Activated T-cell treated with anti-CD3 and anti-CD28 coated beads, Interleukin-2, amount 50 U/mL, for 48 hours (primary cell): ENCODE measurements at places on chromosomes 7 and 10.

GRCh38 chr7:148204639-148205304 is 385.8 kb upstream of the C7orf33 start:
- no peak for DNase-seq

GRCh38 chr10:94083662-94084265 is 90.0 kb downstream of the PLCE1 start:
- DNase-seq, result no peak

GRCh38 chr7:53318566-53318965 is 283.1 kb downstream of the POM121L12 start:
- no peak for DNase-seq

DNA sequence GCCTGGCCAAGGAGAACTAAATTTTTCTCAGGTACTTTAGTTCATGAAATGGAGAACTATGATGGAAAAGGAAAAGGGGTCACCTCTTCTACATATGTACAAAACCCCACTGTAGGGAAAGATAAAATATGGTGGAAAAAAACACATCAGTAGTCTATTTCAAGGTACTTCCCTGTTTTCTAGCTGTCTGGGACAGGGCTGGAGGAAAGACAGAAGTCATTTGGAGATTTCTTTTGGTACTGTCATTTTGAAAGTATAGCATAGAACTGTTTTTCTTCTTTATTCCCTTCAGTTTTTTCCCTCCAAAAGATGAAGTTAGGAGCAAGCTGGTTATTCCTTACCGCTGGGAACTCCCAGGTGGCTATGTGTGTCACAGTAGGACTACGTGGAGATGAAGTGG is 196.1 kb downstream of the DOCK4 start:
- no peak for DNase-seq

- no peak for DNase-seq
Measured at GRCh38 chr10:127600479-127600878, 51.4 kb downstream of the NPS start.

- DNase-seq, result no peak
Measured at GRCh38 chr7:20107582-20107981, 109.6 kb downstream of the MACC1 start.

DNA sequence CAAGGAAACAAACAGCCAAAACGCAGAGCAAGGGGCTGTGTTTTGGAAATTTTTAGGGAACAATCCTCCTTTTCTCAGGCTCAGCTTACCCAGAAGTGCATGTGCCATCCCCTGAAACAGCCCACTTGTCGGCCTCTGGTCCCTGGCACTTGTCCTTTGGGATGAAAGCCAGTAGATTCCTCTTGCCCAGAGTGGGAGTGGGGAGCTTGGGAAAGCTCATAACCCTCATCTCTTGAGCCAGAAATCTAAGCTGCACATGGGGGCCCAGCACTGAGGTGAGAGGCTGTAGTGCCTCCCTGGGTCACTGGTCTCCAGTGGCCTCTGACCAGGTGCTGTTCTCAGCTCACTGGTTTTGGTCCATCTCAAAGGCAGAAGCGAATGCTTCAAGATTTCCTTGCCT is 150.3 kb downstream of the RNF216 start:
- no peak for DNase-seq

DNA sequence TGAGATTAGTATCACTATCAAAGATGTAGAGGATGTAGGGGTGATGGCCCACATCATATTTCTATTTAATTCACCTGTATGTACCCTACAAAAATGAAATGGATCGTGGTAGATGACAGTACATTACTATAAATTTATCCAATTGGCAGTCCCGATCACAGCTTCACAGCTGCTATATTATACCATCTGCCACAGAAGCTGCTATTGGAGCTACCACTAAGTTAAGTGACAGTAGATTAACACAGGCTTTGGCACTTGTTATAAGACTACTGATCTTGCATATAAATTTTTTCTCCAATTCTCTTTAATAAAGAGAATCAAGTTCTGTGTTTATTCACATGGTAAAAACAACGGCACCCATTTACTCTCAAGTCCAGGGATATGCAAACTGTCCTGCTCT is 24.9 kb upstream of the MAGI2 start:
- DNase-seq, result no peak

DNA sequence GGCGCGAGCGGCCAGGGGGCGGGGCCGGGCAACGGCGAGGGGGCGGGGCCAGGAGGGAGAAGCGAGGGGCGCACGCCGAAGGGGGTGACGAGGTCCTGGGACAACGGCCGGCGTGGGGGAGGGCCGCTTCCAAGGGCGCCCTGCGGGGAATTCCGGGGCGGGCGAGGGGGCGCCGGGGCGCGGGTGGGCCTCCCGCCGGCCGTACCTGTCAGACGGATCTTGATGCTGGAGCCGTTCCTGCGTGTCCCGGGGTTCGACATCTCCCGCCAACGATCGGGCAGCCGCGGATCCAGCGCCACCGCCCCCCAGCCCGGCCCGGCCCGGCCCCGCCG is 421 bp downstream of the SMURF1 start:
- DNase-seq, result no peak

- DNase-seq, result no peak
Measured at GRCh38 chr7:110854166-110854565, 236.8 kb upstream of the LRRN3 start.

GRCh38 chr10:44961931-44962750 is 2.5 kb downstream of the RASSF4 start:
- no peak for DNase-seq

GRCh38 chr10:92997620-92998019 is 63.0 kb upstream of the CYP26C1 start:
- DNase-seq, result no peak

- DNase-seq, result no peak
Measured at GRCh38 chr10:125444790-125445189, 238.2 kb downstream of the TEX36 start.
